ENCODE measurements at places on chromosomes 12 and 14. TPM values are rescaled to one million over a fixed set of nuclear protein-coding genes. Genes with fewer than 3 reads are reported as not detected.

The MAP1LC3B2 gene
- total RNA-seq: not detected

The RND1 gene
- 0.88 TPM for total RNA-seq

The TMPRSS12 gene
- total RNA-seq: not detected

The SLC5A8 gene
- total RNA-seq: not detected

GRCh38 chr12:56164345-56164729, 6.2 kb downstream of the MYL6 start:
- no peak for DNase-seq

The RITA1 gene
- total RNA-seq: 11.9 TPM

- no peak for DNase-seq
Observed at GRCh38 chr12:79661629-79662028, 29.1 kb downstream of the PAWR start.

The EIF2S3B gene
- 0.58 TPM for total RNA-seq

The GARIN6 gene
- total RNA-seq: not detected

The GNG2 gene
- 11.2 TPM for total RNA-seq

DNA sequence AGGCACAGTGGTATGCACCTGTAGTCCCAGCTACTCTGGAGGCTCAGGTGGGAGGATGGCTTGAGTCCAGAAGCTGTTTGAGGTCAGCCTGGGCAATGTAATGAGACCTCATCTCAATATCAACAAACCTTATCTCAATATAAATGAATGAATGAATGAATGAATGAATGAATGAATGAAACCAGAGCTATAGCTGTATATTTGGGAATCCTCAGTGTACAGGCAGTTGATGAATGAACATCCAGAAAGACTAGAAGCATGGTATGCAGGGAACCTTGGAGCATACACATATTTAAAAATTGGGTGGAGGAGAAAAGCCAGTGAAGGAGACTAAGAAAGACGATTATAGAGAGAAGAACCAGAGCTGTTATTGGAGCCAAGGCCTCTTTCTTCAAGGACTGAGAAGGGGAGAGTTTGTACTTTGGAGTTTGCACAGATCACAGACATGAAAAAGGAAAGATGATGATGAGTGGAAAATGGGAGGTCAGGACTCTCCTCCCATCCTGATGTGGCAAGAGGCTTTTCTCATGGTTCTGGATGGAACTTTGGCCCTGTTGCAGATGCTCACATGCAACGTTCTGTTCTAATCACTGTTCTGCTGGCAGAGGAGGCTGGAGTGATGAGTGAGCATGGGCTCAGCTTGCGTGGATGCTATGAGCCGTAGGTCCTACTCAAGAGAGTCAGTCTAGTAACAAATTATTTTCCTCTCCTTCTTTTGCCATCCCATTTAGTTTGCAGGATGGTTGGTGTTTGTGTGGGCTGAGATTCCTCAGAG, 114.4 kb downstream of the PRKCH start:
- no peak for DNase-seq

GRCh38 chr14:94481468-94482131, 5.6 kb upstream of the SERPINA9 start:
- DNase-seq: no peak

The FAM186B gene
- total RNA-seq: 0.21 TPM

- no peak for DNase-seq
Observed at GRCh38 chr14:72677664-72678063, 216.2 kb downstream of the DPF3 start.

- no peak for DNase-seq
Observed at GRCh38 chr14:72828604-72829003, 65.3 kb downstream of the DPF3 start.

The VDR gene
- total RNA-seq: 2.0 TPM

- no peak for DNase-seq
Observed at GRCh38 chr14:102779084-102779462, 1.8 kb downstream of the TRAF3 start.

GRCh38 chr12:106345746-106346145, 11.8 kb upstream of the POLR3B start:
- no peak for DNase-seq

GRCh38 chr12:114209861-114210260, 196.1 kb downstream of the TBX5 start:
- DNase-seq: no peak

DNA sequence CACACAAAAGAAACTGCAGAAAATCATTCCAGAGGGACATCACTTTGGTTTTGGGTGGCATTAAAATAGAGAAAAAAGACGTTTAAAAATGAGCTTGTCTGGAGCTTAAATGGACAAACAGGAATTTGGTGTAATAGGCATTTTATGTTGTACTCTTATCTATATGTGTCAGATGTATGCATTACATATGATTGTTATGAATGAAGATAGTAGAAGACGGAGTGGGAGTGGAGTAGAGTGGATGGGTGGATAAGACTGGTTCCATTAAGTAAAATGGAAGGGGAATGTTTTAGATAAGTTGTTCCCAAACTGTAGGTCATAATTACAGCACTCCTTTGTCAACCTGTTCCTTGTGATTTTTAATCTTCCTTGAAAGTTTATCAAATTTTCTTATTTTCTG, 1.9 kb downstream of the CCDC91 start:
- DNase-seq: no peak

GRCh38 chr14:99596772-99597171, 7.2 kb downstream of the CCDC85C start:
- DNase-seq: no peak

DNA sequence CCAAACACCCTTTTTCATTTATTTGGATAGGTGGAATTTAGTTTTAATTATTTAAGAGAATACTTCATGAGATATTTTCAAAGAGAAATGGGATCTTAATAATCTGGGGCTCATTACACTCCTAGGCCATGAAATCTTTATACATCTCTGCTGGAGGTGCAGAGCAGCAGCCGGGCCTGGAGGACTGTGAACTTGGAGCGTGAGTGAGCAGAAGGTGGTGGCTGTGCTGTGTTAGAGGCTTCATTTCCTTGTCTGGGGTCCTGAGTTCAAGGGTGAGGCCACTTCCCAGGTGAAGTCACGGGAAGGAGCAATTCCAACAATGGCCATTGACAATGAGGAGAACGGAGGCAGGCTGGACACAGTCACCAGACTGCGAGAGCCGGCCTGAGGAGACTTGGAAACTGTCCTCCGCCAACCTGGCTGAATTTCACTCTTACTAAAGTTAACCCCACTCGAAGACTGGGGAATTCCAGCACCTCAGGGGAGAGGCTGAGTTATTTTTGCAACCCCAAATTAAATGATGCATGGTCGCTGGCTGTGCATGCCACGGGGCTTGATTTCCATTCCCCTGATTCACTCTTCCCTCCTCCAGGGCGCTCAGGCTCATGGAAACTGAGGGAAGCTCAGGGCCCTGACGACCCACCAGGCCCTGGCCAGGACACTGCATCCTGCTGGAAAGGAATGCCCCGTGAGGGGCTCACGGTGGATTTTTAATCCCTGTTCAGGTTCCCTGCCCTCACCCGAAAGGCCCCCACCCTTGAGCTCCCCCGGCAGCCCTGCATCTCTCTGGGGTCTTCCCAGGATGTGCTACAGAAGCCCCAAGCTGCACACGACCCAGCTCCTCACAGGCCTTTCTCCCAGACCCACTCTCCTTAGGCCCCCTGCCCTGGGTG, 22.6 kb upstream of the TRAF3 start:
- DNase-seq: no peak

DNA sequence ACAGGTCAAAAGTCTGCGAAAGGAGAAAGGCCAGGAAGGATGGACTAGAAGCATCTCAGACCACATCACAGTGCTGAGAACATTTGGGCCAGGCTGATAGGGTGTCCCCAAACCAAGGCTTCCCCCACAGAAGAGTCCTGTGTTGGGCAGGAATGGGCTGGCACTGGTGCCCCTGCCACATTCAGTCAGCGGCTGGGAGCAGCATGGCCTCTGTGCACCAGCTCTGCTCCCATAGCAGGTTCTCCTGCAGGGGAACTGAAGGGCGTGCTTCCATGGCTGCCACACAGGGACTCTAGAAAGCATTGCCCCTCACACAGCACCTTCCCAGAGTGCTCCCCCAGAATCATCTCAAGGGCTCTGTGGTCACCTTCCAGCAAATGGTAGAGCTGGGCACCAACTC, 17.5 kb downstream of the EVL start:
- DNase-seq: no peak

DNA sequence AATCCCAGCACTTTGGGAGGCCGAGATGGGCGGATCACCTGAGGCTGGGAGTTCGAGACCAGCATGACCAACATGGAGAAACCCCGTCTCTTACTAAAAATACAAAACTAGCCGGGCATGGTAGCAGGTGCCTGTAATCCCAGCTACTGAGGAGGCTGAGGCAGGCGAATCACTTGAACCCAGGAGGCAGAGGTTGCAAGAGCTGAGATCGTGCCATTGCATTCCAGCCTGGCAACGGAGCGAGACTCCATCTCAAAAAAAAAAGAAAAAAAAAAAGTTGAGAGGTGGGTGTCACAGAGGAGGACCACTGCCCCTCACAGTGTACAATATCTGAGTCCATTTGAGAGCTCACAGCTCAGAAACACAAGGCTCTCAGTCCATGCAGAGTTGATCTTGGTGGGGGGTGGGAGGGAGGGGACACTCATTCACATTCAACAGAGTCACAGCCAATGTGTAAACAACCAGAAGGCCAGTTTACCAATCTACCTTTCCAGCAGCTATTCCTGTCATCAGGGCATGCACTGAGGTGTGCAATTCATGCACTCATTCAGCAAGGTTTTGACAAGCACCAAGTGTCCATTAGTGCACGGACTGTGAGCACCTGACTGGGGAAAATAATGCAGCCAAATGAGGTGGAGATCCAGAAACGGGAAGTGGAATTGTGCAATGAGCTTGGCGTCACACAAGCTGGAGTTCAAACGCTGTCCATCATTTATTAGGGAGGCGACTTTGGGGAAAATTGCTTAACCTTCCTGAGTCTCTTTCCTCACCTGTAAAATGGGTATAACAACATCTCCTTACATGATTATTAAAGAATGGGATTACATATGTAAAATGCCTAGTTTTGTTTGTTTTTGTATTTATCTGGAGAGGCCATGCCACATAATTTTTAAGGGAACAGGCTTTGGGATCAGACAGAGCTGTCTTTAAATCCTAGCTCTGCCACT, 4.4 kb upstream of the EIF5 start:
- no peak for DNase-seq

GRCh38 chr14:55926007-55926406, 192.2 kb upstream of the PELI2 start:
- no peak for DNase-seq

DNA sequence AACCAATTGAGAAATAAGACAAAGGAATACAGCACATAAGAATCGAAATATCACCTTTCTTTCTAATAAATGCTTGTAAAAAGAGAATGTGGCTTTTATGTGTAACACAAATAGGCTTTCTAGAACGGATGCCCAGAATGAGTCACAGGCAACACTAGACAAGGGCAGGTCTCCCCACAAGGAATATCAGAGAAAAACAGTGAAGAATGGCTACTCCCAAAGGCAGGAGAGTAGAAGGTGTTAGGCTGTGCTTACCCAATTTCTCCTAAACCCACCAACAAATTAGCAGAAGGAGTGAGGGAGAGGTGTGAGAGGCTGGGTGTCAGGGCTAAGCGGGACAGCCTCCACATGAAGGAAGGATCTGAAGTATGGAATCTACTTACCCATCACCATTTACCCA, 55.2 kb downstream of the GALNT4 start:
- no peak for DNase-seq

GRCh38 chr12:20383612-20384011, 15.3 kb downstream of the PDE3A start:
- no peak for DNase-seq

- DNase-seq: no peak
Observed at GRCh38 chr12:76866726-76867125, 12.1 kb downstream of the CSRP2 start.

The KLRF1 gene
- total RNA-seq: 1.5 TPM

The USP44 gene
- 2.6 TPM for total RNA-seq

The SLC6A12 gene
- total RNA-seq: 2.4 TPM

The PAH gene
- not detected for total RNA-seq

DNA sequence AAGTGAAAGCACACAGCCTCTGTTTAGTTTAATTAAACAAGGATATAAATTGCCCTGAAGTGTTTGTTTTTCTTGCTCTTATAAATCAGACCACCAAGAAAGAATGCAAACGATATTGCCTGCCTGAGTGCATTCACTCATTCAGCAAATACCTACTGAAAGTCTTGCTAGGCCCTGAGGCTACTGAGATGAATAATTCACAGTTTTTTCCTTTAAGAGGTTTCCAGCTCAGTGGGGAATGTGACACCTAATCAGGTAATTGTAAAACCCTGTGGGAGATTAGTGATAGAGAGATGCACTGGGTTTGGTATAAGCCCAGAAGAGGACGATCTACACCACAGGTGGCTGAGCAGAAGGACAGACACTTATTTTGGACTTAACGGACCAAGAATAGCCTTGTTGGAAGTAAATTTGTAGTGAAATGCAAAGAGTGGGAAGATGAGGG, 151.4 kb downstream of the SLC35F4 start:
- no peak for DNase-seq

- DNase-seq: no peak
Observed at GRCh38 chr14:26180221-26180620, 417.6 kb downstream of the NOVA1 start.

The ANKRD33 gene
- not detected for total RNA-seq

GRCh38 chr12:53122961-53123468, 19.7 kb downstream of the SOAT2 start:
- no peak for DNase-seq

- no peak for DNase-seq
Observed at GRCh38 chr14:49594347-49595091, 4.2 kb upstream of the LRR1 start.

The KCNMB4 gene
- total RNA-seq: 3.2 TPM

The NKX2-1 gene
- not detected for total RNA-seq

DNA sequence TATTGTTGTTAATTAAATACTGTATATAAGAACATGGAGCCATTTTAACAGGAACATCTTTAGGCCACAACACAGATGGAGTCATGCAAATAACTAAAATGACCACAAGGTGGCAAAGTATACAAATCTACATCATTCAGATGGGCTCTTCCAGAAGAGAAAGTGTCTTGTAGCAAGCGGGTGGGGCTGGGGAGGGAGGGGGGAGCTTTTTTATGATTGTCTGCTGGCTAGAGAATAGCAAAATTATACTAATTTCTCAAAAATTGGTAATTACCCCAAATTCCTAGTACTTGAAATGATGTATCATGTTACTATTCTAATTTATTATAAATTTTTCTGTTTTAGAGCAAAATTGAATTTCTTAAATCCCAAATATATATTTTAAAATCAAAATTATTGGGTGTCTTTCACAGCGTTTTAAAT, 378.7 kb downstream of the PRKD1 start:
- DNase-seq: no peak

The MGST1 gene
- 85.6 TPM for total RNA-seq
